CD4-positive, alpha-beta T cell (primary cell): ENCODE measurements at places on chromosomes 5 and 9.

DNA sequence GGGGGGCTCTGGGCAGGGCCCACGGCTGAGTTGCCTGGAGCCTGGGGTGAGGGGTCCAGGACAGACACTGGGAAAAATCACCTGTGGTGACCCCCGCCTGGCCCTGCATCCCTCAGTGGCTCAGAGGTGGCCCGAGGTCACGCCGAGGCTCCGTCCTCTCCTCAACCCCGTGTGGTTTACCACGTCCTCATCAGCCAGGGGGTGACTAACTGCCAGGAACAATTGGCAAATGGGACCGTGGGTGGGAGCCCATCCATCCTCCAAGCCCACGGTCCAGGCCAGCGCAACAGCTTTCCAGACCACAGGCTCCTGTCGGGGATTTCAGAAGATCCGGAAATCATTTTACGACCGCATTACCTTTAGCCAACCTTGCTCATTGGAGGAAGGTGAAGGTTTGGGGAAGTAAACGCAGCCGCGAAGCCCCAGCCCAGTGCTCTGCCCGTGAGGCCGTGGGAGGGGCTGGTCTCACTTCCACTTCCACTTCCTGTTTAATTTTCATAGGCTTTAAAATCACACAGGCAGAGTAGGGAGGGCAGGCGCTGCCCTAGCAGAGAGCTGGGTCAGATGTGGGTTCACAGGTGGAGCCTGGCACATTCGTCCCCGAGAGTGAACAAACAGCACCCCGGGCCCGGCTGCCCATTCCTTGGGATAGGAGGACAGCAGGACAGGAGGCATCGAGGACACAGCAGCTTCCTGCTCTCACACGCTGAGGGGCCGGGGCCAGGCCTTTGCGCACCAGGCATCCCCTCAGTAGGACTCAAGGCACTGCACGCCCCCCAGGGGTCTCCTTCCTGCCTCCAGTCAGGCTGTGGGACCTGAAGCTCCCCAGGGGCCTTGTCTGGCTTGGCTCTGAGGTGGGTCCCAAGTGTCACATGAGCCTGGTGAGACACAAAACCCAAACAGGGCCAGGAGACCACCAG, 19.8 kb upstream of the SLC9A3 start:
- DNase-seq: peak; percentile 20

GRCh38 chr5:134738963-134739661, 764 bp downstream of the CAMLG start:
- DNase-seq: no peak

- no peak for DNase-seq
Measured at GRCh38 chr9:84229191-84229590, 111.4 kb downstream of the SLC28A3 start.

DNA sequence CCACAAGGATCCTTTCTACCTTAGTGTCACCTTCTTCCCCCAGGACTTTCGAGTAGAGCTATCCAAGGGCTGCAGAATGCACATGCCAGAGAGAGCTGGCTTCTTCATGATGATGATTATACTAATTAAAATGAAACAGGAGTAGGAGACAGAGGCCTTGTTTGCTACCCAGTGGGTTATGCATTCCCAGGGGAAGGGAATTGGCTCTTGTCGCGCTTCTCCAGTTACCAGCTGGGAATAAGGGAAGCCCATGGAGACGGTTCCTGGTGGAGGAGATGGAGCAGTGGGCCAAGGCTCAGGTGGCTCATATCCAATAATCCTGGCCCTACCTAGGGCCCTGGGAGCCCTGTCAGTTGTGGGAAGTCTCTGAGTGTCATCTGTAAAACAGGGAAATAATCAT, 65.1 kb downstream of the WWC1 start:
- no peak for DNase-seq

DNA sequence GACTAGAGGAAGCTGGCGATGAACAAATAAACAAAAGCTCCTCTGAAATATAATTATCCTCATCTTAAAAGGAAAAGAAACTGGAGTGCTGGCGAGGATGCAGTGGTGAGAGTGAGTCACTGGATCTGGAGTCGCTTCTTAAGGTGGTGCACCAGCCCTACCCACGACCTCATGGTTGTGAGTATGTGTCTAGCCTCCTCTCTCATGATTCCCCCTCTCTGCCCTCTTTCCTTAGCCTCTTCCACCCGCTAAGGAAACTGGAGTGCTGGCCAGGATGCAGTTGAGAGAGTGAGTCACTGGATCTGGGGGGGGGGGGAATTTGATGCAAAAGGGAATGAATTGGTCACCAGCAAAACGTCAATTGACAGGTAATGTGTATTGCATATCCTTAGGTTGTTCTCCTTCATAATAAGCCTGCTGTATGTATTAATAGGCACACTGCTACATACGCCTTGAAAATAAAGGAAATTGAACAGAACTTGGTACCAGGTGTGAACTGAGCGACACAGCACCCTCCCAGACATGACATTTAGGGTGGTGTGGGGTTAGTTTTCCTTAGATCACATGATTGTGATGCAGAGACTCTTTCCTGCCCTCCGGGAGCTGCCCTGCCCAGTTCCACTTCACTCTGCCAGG, 36.3 kb upstream of the EBF1 start:
- DNase-seq: no peak

- no peak for DNase-seq
Measured at GRCh38 chr5:170571281-170571731, 67.5 kb downstream of the KCNIP1 start.

- peak; percentile 25 for DNase-seq
Measured at GRCh38 chr5:90696153-90696552, 137.6 kb downstream of the ADGRV1 start.

DNA sequence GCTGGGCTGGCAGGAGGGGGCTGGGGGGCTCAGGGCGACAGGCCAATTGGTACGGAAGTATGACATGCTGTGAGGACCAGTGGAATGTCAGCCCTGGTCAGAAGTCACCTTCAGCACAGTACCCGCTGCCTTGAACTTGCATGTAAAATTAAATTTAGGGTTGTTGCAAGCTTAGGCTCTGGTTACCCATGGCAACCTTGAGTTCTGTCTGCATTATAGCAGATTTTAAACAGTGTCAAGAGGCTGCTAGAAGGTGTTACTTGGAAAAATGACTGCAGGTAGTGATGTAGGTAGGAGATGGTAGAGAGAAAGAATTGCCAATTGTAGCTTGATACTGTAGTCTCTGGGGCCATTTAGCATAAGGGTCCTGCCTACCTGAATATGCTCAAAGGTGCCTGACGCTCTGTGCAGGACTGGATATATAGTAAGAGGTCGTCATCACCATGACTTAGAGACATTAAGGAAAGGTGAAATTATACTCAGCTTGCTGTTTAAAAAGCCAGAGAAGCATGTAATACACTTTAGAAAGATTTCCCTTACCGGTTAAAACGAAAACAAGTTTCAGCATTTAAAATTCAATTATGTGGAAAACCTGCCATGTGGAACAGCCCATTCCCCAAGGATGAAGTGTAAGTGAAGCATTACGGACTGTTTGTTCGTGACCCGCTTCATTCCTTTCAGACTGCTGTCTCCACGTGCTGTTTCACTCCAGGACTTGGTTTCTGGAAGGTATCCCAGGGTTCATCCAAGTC, 169.0 kb downstream of the PDZD2 start:
- no peak for DNase-seq

DNA sequence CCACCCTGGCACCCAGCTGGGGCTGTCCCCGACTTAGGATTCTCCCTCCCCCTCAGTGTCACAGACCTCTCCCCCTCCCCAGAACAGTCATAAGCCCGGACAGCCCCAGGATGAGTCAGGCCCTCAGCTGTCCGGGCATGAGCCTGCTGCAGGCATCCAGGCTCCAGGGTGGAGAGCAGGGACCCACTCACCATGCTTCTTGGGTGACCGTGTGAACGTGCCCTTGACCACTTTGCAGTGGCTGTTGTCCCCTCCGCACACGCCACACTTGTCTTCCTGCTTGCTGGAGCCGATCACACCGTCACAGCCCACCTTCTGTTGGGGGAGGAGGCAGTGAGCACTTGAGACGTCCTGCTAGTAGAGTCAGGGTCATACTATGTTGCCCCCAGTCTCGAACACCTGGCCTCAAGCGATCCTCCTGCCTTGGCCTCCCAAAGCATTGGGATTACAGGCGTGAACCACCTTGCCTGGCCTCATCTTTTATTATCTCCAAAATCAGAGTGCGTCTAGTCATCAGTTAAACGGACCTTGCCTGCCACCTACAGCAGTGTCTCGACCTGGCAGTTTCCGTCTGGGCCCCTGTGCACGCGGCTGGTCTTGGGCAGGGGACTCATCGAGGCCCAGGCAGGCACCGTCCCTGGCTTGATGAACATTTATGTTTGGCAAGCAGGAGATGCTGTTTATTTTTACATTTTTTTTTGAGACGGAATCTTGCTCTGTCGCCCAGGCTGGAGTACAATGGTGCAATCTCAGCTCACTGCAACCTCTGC, 72.6 kb downstream of the ZNF354C start:
- no peak for DNase-seq

DNA sequence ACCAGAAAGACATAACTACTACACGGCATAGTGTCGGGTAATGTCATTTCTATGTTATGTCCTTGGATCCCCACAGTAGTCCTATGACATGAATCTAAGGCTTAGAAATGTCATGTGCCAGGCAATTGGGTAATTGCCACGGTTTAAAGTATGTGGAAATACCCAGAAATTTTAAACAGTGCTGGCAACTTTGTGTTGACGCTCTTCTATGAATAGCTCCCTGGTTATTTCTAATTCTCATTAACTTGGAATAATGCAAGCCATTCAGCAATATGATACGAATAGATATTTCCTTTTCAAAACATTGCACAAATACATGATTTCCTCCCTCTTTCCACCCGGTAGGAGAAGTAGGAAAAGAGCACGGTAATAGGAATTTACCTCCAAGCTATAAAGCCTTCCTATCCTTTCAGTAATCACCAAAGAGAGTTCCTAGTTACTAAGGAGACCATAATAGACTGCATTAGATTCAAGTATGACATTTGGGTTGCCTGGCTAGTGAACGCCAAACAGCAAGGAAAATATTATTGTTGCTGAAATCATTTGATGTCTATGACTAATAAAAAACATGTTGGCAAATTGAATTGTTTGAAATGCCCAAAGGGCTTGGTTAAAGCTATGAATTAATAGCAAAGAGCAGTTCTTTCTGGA, 168.4 kb downstream of the CCDC192 start:
- DNase-seq: no peak

DNA sequence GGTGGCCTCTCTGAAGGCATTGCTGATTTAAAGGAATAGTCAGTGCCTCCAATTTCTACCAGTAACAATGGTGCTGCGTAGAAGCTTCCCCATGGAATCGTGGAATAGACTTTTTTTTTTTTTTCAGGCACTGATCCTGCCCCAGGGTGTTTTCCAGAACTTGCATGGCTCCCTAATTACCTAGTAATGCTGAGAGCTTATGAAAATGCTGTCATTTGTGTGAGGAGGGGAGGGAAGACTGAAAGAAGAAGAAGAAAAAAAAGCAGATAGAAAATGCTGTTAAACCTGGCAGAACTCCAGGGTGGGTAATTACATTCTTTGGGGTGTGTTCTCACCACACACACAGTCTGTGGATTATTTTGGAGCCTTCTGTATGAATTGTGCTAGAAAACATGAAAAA, 4.8 kb upstream of the GRIA1 start:
- DNase-seq: no peak

DNA sequence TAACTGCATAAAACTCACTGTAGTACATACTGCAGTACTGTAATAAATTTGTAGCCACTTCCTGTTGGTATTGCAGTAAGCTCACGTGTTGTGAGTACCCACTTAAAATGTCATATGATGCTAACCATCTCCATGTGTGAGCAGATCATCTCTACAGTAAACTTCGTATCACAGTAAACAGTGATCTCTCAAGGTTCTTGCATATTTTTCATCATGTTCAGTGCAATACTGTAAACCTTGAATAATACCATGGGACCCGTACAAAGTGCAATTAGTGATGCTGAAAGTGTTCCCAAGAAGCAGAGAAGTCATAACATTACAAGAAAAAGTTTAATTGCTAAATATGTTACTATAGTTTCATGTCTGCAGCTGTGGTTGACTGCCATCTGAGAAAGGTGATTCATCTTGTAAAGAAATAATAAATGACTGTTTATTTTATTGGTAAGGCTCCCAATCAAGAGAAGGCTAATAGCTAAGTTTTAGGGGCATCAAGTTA, 253.8 kb upstream of the POU5F2 start:
- no peak for DNase-seq

DNA sequence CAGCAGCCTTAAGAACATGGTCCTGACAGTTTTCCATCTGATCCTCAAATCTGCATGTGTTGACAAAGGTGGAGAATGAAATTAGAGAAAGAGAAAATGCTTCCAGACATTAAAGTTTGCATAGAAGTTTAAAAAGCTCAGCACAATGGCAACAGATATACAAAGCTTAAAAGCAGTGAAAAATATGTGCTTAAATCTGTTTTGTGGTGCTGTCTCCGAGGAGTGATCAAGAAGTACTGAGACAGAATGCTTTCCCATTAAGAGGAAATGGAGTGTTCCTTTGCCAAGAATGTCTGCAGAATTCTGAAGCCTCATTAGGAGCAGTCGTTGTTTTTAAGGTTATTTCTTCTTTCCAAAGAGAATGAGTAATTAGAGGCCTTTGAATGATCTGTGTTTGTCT, 131.4 kb downstream of the MCTP1 start:
- no peak for DNase-seq

DNA sequence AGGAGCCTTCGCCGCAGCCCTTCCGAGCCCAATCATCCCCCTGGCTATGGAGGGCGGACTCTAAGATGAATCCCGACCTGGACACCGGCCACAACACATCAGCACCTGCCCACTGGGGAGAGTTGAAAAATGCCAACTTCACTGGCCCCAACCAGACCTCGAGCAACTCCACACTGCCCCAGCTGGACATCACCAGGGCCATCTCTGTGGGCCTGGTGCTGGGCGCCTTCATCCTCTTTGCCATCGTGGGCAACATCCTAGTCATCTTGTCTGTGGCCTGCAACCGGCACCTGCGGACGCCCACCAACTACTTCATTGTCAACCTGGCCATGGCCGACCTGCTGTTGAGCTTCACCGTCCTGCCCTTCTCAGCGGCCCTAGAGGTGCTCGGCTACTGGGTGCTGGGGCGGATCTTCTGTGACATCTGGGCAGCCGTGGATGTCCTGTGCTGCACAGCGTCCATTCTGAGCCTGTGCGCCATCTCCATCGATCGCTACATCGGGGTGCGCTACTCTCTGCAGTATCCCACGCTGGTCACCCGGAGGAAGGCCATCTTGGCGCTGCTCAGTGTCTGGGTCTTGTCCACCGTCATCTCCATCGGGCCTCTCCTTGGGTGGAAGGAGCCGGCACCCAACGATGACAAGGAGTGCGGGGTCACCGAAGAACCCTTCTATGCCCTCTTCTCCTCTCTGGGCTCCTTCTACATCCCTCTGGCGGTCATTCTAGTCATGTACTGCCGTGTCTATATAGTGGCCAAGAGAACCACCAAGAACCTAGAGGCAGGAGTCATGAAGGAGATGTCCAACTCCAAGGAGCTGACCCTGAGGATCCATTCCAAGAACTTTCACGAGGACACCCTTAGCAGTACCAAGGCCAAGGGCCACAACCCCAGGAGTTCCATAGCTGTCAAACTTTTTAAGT, 819 bp downstream of the ADRA1B start:
- DNase-seq: no peak

DNA sequence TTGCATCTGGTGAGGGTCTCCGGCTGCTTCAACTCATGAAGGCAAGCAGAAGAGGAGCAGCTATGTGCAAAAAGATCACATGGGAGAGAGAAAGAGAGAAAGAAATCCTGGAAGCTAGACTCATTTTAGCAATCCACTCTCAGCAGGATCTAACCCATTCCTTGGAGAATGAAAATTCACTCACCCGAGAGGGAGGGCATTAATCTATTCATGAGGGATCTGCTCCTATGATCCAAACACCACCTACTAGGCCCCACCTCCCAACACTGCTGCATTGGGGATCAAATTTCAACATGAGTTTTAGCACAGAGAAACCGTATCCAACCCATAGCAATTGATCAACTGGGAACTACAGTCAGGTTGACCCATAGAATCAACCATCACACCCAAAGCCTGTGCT, 98.1 kb upstream of the SV2C start:
- DNase-seq: no peak
